Foreskin keratinocyte (primary cell): ENCODE measurements at places on chromosomes 3 and 15. TPM values are rescaled to one million over a fixed set of nuclear protein-coding genes. Genes with fewer than 3 reads are reported as not detected.

The PLXND1 gene
- total RNA-seq, result 1.8 and 3.1 TPM in 2 replicates

The FRG2C gene
- not detected in 2 replicates for total RNA-seq

The TNK2 gene
- total RNA-seq, result 26.7 and 29.8 TPM in 2 replicates

The USP19 gene
- 28.5 and 29.6 TPM in 2 replicates for total RNA-seq

The DUOXA2 gene
- not detected in 2 replicates for total RNA-seq

The FGF7 gene
- total RNA-seq, result not detected in 2 replicates
